ENCODE measurements at places on chromosomes 7 and 10.
A peak's percentile ranks its signal among the peaks of the same experiment; 100 is the strongest.

DNA sequence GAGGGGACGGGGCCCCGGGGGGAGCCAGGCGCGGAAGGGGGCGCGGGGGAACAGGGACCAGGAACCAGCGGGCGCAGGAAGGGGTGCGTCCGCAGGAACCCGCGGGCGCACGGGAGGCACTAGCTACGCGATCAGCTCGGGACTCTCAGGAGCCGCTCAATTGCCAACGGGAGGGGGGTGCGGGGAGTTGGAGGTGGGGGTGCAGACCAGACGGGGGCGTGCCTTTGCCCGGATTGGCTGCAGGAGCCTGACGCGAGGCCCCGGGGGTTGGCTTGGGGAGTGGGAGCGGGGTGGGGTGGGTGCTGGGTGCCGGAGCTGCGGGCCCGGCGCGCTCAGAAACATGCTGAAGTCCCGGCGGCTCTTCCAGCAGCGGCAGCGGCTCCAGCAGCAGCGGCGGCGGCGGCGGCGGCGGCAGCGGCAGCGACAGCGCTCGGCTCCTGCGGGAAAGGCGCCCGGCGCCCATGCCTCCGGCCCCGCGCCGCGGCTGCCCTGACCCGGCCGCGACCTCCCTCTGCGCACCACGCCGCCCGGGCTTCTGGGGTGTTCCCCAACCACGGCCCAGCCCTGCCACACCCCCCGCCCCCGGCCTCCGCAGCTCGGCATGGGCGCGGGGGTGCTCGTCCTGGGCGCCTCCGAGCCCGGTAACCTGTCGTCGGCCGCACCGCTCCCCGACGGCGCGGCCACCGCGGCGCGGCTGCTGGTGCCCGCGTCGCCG lies at the start of gene ADRB1:
ADRB1 (plus strand) TSS at position 335 of the 715 bp plus-strand sequence; CDS start at position 602, 267 bp downstream.
- DNase-seq: no peak

DNA sequence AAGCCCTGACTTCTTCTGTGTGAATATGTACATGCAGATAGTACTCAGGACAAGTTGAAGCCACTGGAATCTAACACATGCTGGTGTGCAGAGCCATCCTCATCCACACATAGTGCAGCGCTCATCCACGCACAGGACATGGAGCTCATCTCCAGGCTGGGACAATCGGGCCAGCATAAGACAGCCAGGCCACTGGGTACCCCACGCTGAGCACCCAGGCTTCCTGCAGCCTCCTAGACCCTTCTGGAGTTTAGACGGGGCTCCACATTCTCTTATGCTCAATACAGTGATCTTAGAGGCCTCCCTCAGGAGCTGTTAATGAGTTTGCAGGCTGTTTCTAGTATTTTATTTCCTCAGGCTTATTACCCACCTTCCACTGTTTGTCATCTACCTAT lies 238.9 kb downstream of the TNS3 start:
- no peak for DNase-seq

GRCh38 chr7:100571829-100572116 lies 1.9 kb downstream of the SAP25 start:
- DNase-seq: no peak

- DNase-seq: no peak
These were observed 133.4 kb downstream of the ABCA13 start for GRCh38 chr7:48304641-48305040.

DNA sequence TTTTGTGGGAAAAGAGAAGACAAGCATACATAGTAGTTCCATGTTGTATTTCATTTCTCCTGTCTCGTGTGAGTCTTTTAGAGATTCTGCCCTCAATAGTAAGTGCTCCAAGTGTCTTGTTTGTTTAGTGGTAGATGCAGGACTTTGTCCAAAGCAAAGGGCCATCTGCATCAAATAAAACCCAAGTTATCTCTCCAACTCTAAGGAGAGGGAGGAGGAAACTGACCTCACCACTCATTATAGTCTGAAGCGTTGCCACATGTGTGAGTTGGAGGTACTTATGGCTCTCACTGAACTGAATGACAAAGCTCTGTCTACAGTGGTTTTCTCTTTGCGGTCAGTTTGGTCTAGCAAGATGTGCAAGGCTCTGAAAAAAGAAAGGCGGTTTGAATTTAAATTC lies 272.6 kb downstream of the DOCK4 start:
- DNase-seq: no peak

DNA sequence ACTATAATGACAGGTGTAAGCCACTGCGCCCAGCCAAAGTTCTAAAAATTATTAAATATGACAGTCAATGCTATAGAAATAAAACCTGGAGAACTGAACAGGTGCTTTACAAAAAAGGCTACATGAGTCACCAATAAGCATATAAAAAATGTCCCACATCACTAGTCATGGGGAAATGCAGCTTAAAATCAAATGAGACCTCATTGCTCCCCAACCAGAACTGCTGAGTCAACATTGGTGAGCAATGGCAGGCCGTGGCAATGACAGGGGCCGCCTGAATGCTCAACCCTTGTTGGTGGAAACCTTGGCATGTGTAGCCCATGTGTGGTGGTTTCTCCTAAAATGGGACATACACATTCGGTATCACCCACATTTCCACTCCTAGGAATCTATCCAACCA lies 352.3 kb upstream of the KLF6 start:
- no peak for DNase-seq

- DNase-seq: no peak
These were observed 41.8 kb downstream of the COL17A1 start for GRCh38 chr10:104043854-104044253.

- DNase-seq: no peak
These were observed 5.9 kb upstream of the UPF2 start for GRCh38 chr10:12048547-12048946.

DNA sequence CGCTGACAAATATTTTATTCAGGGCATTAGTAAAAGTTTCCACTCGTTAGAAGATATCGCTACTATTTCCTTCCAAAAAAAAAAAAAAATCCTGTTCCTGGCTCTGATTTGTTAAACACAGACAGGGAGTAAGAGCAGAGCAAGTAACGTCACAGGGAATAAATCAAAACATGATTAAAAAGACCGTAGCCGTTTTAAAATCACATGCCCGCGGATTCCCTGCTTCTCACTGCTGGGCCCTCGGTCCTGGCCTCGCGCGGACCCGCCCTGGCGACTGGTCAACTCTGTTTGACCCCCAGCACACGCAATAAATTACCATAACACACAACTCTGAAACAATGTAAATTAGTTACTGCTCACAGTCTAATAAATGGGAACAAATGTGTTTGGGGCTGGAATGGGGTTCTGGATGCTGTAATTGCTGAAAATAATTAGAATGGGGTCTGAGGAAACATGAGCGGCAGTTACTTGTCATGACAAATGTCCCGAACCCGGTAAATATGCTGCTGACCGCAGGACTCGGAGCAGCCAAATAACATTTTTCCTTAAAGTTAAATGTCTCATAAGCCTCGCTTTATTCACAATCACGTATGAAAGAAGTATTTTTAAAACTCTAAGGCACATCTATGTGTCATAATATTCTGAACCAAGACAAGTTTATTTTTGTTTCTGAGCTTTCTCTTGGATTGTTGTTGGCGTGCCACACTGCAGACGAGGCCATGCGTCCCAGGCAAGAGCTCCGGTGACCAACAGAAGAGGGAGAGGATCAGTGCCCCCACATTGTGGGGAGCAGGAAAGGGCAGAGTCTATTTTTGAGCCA lies 17.9 kb downstream of the EBF3 start:
- no peak for DNase-seq

DNA sequence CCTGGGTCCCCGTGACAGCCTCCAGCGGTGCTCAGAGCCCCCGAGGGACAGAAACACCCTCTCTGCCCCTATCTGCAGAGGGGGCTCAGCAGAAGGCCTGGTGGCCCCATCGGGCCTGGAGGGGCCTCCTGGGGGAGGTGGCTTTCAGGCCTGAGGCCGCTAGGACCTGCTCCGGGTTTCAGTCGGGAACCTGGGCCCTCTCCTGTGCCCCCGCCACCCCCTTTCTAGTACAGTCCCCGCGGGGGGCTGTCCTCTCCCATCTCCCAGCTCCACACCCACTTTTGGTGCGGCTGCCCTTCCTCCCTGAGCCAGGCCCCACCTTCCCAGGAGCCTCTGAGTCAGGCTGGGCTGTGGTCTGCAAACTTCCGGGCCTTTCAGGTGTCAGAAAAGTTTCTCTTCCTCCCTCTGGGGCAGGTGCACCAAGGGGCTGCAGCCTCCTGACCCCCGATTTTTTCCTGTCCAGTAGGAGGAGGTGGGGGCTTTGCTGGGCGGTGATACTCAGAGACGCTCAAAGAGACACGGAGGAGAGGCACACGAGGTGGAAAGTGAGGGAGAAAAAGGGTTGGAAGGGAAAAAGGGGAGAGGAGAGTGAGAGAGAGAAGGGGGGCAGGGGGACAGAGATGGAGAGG lies 692 bp downstream of the CARD11 start:
- peak; percentile 51 for DNase-seq

DNA sequence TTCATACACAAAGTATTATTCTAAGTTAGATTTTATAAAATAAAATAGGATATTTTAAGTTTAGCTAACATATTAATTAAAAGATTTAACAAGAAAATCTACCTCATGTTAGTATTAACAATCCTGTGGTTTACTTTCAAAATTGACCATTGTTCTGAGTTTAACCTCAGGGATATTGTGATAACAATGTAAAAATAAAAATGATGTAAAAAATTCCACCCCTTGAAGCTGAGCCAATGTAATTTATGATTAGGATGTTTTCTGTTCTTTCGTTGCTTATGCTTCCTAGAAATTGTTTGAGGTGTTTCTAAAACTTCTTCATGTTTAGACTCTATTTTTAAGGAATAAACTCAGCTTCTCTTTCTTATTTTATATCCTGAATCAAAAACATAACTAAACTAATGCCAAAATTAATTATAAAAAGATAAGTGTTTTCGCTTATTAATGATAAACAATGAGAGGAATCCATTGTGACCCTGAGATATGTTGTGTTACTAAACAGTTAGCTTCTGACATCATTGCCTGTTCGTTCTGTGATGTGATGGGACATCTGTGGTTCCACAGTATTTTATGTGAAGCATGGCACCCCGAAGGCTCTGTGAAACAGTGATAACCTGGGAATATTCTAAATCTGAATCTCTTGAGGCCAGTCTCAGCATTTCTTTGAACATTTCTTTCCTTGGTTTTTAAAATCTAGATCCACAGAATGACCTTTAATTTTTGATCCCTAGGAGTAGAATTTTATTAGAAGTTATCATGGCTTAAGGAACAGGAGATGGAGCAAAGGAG lies 340.8 kb downstream of the ARL4A start:
- no peak for DNase-seq

GRCh38 chr10:32454148-32454547 lies 8.2 kb downstream of the CCDC7 start:
- no peak for DNase-seq

- no peak for DNase-seq
These were observed 218.3 kb downstream of the CRPPA start for GRCh38 chr7:16203065-16203464.

DNA sequence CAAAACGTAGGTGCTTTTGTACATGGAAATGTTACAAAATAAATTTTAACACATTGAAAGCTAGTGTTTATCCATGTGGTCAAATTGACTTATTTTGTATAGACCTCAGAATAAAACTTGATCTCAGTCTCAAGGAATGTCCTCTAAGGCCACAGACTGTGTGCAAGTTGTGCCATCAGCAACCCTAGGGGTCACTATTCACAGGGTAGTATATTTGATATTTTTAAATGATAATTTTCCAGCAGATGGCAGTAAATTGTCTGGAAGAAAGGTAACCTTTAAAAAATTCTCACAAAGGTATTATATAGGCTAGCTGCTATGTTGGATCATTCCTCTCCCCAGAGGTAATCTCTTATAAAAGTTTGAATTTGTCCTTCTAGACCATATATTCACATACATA lies 12.9 kb upstream of the SNX10 start:
- DNase-seq: no peak

DNA sequence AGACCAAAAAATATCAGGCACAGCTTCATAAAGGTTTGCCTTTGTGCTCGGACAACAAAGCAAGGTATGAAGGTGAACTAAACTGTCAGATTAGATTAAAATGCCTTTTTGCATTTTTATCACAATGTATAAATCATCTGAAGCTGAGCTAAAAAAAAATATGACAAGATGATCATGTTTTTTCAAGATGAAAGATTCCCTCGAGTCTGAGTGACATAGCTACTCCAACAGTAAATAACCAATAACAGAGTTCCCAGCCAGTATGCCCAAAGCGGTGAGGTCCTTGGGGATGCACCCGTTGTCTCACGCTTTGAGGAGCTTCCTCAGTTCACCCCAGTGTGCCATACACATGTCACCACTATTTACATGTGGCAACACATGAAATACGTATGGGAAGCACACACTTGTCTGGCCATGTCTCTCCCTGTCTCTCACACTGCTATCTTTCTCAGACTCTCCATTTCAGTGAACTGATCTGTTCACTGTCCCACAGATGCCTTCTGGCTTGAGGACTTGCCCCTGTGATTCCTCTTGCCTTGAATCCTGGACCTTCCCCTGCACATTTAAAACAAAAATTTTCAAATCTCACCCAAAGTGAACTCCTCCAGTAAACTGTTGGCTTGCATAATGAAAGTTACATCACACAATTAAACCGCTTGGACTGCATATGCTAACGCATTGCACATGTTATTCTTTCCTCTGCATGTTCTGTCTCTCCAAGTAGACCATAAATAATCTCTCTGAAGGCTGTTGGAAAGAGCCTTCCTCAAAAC lies 2.6 kb upstream of the PIK3CG start:
- no peak for DNase-seq

DNA sequence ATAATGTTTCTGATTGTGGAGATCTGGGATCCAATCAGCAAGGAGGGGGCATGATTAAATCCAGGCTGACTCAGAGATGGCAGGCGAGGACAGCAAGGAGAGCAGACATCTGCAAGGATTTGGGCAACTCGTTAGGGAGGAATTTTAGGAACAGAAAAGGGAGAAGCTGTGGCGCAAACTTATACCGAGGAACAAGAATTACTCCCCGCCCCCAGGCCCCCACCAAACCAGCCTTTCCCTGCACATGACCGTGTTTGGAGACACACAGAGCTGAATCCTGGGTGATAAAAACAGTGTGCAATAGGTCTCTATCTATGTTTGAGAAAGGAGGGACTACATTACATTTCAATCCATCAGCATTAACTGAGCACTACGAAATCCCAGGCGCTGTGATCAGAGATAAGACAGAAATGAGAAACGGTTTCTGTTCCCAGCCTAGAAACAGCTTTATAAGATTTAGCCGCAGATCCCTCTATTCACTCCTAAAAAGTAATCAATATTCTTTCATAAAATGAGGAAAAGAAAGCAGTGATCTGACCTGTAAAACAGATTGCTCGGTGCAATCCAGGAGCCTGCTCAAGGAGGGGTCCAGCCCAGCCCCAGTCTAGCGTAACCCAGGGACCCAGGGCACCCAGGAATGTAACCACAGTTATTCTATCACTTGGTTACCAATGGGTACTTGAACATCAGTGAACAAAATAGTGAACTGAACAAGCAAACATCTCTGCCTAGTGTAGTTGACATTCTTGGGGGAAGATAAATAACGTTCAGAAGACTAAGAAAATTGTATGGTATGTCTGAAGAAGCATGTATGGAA lies 37.2 kb upstream of the RAPGEF5 start:
- DNase-seq: no peak

Data from stimulated activated CD8-positive, alpha-beta memory T cell treated with anti-CD3 and anti-CD28 coated beads, Interleukin-12 subunit alpha, Interleukin-12 subunit beta, amount 100 ng/mL, for 4 hours (primary cell).